ENCODE measurements at places on chromosomes 12 and 14.

GRCh38 chr12:5244513-5244972, 187.4 kb upstream of the NTF3 start:
- DNase-seq, result no peak

- no peak for DNase-seq
These were observed 15.2 kb upstream of the TUBA1B start for GRCh38 chr12:49146406-49146805.

DNA sequence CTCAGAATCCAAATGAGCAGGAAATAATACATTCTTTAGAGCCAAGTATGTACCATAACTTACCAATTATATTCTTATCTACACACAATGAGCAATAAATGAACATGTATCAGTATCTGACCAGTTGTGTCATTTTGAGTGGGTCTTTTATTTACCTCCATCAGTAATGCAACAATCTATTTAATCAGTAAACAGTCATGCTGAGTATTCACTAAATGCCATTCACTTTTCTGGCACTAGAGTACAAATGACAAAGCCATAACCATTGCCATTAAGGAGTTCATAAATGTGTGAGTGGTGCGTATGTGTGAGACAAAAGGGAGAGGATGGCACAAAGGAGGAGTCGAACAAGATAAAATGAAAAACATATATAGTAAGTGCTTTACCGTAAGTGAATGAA, 1.5 kb upstream of the STRAP start:
- no peak for DNase-seq

DNA sequence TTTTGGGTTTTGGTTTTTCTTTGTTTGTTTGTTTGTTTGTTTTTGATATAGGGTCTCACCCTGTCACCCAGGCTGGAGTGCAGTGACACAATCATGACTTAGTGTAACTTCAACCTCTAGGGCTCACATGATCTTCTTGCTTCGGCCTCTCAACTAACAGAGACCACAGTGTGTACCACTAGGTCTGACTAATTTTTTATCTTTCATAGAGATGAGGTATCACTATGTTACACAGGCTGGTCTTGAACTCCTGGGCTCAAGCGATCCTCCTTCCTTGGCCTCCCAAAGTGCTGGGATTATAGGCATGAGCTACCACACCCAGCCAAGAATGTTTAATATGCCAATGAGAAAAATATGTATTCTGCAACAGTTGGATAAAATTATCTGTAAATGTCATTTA, 29.6 kb upstream of the USP15 start:
- no peak for DNase-seq

- no peak for DNase-seq
These were observed 62.3 kb downstream of the UNC79 start for GRCh38 chr14:93493054-93493453.

DNA sequence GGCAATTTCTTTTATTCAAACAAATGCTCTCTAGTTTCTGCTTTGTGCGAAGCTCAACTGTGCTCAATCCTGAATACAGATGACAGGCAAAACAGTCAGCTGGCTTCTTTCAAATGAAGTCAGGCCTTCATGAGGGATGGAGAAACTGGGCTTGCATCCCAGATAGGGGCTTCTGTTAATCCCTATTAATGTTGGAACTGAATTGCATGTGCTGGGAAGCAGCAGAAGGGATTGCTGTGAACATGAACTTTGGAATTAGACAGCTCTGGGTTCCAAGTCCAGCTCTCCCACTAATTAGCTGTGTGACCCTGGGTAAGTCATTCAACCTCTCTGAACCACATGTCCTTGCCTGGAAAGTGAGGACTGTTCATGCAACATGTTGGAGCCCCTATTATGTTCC, 21.1 kb upstream of the CORO1C start:
- no peak for DNase-seq

DNA sequence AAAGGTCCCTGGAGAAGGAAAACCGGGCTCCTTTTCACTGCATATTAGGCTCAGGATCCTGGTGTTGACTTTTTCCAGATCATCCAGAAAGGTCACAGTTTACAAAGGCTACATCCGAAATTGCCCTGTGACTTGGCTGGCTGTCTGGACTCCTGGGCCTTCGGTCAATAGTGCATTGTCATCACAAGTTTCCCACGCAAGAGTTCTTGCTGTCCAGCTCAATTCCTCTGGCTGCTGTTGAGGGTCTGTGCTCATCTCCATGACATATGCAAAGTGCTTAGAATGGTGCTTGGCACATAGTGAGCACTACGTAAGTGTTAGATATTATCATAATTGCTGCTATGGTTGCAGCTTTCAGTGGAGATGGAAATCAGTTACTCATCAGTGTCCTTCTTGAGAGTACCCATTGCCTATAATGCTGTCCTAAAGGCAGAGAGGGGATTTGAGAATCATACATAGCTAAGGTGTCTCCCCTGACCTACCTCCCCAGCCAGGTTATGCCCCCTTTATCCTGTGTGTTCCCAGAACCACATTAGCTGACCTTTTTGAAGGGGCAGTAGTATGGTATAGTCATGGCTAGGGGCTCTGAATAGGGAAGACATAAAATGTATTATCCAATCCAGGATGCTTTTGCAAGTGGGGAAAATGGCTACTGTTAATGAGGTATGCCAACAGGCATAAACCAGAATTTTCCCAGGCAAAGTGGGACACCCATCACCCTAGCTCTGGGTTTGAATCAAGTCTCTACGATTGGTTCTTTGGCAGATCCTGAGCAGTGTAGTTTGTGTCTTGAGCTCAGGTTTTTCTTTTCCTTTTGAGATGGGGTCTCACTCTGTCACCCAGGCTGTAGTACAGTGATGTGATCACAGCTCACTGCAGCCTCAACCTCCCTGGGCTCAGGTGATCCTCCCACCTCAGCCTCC, 132.0 kb upstream of the CCND2 start:
- no peak for DNase-seq

GRCh38 chr12:64518396-64518795, 66.5 kb downstream of the TBK1 start:
- DNase-seq, result no peak

DNA sequence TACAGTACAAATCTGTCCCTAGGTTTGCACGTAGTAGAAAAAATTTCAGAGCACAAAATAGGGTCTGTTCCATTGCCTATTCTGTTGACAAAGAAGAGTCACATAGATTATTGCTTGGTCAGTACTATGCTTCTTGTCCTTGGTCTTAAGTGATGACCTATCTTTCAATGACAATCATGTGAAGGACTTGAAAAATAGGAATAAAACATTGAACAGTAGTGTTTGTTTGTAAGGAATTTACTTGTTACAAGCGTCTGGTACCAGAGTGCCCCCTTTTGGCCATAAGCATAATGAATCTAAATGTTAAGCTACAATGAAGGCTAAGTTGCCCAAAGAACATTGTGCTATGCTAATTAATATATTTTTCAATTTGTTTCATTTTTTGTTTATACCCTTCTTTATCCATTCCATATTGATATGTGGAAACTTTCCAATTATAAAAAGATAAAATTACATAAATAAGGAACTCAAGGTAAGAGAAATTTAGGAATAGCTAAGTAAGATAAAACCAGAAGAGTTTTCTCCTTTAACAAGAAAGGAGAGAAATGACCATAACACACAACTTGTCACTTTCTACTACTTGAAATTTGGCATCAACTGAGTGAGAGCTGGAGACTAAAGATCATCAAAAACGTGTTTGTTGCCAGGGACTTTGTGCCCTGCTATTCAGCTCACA, 204.7 kb downstream of the EPS8 start:
- peak; percentile 63 for DNase-seq

GRCh38 chr12:50720085-50720484, 43.8 kb upstream of the ATF1 start:
- no peak for DNase-seq

DNA sequence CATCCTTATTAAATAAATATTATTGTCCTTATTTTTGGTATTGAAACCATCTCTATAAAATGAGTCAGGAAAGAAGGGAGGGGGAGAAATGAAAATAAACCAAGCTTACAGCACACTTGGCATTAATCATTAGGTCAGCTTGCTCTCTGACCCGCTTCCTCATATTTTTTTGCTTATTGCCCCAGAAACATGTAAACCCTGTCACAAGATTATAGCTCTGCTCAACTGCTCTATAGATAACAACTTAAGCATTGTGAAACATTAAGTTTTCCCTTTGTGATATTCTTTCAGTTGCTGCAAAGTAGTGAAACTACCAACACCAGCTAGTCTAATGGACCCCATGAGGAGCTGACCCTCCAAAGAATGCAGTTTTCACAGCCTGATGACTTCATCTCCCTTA, 819.5 kb downstream of the SLC16A7 start:
- DNase-seq, result no peak

- DNase-seq, result no peak
These were observed 113.0 kb downstream of the SRGAP1 start for GRCh38 chr12:63957496-63957895.

DNA sequence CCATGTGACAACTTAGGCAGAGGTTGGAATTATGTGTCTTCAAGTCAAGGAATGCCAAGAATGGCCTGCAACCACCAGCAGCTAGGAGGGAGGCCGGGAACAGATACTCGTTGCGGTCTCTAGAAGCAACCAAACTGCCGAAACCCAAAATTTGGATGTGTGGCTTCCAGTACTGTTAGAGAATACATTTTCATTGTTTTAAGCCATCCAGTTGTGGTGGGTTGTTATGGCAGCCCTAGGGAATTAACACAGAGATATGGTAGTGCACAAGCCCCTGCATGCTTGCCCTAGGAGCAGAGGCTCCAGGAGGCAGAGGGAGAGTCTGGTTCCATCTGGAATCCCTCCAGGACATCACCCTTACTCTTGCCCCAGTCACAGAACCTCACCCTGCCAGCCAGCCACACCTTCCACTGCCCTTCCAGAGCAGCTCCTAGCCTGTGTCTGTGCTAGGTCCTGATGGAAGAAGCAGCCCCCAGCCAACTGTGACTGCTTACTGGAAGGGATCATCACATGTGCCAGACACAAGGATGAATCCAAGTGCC, 19.5 kb downstream of the PITPNM2 start:
- no peak for DNase-seq

DNA sequence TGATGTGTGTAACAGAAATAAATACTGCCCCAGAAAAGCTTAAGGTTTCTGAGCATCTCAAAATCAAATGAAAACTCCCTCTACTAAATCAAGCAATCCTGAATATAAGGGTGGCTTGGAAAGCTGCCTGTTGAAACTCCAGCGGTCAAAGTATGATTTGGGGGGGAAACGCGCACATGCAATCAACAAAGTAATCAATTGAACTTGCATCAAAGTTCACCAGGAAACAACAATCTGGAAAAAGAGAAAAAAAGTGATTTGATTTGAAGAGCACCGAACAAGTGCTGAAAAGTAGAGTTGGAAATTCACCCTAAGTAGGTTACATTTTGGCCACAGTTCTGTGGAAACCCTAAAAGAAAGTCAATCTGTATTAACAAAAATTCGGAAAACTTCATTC, 700 bp downstream of the CNIH1 start:
- no peak for DNase-seq

- DNase-seq, result no peak
These were observed 182.3 kb upstream of the PLEKHG7 start for GRCh38 chr12:92520511-92520910.

DNA sequence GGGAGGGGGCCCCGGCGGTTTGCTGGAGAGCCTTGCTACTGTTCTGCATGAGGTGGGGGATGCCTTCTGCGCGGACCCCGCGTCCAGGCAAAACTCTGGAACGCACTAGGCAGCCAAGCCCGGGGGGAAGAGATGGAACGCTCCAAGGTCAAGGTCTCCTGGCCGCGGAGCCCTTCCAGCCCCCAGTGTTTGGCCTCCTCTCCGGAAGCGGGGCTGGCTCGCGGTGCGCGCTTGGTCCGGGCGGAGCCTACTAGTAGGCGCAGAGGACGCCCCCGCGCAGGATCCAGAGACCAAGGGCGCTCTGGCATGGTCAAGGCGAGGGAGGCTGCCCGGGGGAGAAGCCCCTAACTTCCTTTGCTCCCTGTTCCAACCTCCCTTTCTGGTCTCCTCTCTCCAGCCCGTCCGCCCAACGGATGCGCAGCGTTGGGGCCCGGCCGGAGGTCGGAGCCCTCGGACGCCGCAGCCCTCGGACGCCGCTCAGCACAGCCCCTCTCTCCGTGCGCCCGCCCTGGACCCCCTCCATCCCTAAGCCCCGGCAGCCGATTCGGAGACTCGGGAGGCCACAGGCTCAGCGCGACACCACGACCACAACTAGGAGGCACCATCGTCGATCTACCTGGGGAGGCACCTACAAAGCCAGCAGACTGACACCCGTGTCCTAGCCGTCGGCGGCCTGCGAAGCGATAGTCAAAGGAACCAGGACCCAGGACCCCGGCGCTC, 669 bp upstream of the KCNK13 start:
- no peak for DNase-seq

- DNase-seq, result no peak
These were observed 224.3 kb upstream of the DCN start for GRCh38 chr12:91406920-91407341.

DNA sequence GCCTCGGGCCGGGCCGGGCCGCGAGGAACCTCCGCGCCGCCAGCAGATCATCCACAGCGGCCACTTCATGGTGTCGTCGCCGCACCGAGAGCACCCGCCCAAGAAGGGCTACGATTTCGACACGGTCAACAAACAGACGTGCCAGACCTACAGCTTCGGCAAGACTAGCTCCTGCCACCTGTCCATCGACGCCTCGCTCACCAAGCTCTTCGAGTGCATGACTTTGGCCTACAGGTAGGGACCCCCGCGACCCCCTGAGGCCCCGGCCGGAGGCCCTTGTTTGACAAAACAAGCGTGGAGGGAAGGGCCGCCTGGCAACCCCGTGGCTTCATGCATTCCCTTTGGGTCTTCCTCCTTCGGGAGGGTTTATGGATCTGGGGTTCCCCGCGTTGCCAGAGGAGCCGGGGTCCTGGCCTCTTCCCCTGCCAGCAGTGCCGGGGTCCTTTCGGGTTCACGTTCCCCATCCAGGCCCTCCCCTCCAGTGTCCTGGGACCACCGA, 526 bp downstream of the MLXIP start:
- peak; percentile 6 for DNase-seq

GRCh38 chr12:65511134-65511834, 232.8 kb downstream of the MSRB3 start:
- DNase-seq, result no peak

DNA sequence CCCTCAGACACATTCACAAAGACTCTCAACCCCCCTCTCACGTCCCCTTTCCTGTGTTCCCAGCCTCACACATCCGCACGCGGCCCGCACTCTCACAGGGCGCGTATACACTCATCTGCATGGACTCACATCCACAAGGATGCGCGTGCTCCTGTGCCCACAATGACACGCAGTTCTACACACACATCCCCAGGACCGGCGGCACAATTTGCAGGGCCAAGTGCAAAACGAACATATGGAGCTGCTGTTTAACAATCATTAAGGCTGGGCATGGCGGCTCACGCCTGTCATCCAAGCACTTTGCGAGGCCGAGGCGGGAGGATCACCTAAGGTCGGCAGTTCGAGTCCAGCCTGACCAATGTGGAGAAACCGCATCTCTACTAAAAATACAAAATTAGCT, 36.4 kb upstream of the EML1 start:
- DNase-seq, result no peak
